ENCODE measurements at places on chromosomes 5 and 9. TPM values are rescaled to one million over a fixed set of nuclear protein-coding genes. Genes with fewer than 3 reads are reported as not detected.

DNA sequence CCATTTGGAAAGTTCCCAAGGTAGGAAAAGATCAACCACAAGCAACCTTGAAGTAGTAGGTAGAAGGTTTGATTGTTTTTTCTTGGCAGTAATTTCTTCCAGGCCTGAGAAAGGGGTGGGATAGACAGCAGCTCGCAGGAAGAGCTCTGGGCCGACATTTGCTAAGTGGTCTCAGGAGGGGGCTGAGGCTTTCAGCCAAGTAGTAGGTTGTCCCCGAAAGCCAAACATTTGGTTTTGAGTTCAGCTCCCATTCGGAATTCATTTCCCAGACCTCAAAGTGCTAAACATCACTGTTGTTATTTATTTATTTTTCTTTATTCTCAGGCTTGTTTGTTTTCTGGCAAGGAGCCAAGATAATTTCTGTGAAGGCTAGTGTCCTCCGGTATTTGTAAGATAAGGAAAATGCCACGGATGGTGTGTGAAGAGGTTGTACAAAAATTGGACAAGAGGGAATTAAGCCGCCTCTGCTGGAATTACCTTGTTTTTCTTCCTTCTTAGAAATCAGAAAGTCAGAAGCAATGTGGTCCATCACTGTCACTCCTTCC lies 112.1 kb downstream of the KIF4B start:
- no peak for DNase-seq

The PIP5K1B gene
- 50.4 TPM for total RNA-seq

- no peak for DNase-seq
Measured at GRCh38 chr9:4519604-4520003, 29.3 kb downstream of the SLC1A1 start.

DNA sequence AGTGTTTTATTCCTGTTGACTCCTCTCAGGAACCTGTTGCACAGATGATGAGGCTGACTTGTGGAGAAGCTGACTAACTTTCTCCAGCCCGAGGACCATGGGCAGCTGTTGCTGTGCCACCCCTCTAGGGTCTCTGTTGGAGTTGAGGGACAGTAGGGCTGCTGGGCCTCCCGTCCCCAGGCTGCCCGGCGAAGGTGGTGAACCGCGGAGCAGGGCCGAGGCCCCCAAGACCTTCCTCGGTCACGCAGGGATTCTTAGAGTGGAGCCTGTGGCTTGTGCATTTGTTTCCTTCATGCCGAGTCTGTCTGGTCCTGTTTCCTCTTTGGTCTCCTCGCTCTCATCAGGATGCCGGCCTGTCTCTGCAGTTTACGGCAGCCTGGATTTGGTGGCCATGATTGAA lies 40.2 kb downstream of the CACNA1B start:
- no peak for DNase-seq

- no peak for DNase-seq
Measured at GRCh38 chr5:170769898-170770416, 13.6 kb upstream of the GABRP start.

The CDO1 gene
- 5.7 TPM for total RNA-seq

DNA sequence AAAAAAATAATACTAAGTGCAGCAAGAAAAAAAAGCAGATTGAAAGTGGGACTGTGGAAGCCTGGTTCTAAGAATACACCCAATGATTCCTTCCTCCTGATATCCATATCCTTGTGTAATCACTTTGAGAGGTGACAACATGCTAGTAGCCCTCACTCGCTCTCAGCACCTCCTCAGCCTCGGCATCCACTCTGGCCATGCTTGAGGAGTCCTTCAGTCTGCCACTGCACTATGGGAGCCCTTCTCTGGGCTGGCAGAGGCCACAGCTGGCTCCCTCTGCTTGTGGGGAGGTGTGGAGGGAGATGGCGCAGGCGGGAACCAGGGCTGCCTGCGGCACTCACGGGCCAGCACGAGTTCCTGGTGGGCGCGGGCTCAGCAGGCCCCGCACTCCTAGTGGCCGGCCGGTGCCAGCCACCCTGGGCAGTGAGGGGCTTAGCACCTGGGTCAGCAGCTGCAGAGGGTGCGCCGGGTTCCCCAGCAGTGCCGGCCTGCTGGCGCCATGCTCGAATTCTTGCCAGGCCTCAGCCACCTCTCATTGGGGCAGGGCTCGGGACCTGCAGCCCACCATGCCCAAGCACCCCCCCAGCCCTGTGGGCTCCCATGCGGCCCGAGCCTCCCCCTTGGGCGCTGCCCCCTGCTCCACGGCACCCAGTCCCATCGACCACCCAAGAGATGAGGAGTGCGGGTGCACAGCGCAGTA lies 24.5 kb upstream of the SELENOP start:
- no peak for DNase-seq

GRCh38 chr9:116064970-116065369 lies 88.6 kb upstream of the PAPPA start:
- no peak for DNase-seq

All from heart left ventricle (tissue), 16 donors.